ENCODE measurements at places on chromosomes 12 and 14. TPM values are rescaled to one million over a fixed set of nuclear protein-coding genes. Genes with fewer than 3 reads are reported as not detected.

DNA sequence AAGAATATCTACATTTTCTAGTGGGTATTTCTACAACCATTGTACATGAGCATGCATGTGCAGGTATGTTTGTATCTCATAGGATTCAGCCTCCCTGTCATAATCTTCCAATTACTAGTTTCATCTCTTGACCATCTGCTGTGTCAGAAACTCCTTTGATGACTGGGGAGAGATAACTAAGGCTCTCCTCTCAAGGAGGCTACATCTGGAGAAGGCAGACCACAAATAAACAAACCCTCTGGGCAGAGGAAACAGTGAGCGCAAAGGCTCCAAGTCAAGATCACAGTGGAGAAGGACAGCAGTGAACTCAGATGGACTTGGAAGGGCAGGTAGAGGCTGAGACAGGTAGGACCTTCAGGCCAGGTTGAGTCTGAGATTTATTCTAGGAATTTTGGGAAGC, 166.4 kb downstream of the PELI2 start:
- no peak for DNase-seq

MUCL1 gene
- polyA plus RNA-seq, result not detected

SELPLG gene
- 53.1 TPM for polyA plus RNA-seq

- no peak for DNase-seq
These were observed 164.0 kb downstream of the ETV6 start for GRCh38 chr12:11813438-11813813.

- no peak for DNase-seq
These were observed 1158.4 kb upstream of the TMEM132C start for GRCh38 chr12:127108360-127109215.

DNA sequence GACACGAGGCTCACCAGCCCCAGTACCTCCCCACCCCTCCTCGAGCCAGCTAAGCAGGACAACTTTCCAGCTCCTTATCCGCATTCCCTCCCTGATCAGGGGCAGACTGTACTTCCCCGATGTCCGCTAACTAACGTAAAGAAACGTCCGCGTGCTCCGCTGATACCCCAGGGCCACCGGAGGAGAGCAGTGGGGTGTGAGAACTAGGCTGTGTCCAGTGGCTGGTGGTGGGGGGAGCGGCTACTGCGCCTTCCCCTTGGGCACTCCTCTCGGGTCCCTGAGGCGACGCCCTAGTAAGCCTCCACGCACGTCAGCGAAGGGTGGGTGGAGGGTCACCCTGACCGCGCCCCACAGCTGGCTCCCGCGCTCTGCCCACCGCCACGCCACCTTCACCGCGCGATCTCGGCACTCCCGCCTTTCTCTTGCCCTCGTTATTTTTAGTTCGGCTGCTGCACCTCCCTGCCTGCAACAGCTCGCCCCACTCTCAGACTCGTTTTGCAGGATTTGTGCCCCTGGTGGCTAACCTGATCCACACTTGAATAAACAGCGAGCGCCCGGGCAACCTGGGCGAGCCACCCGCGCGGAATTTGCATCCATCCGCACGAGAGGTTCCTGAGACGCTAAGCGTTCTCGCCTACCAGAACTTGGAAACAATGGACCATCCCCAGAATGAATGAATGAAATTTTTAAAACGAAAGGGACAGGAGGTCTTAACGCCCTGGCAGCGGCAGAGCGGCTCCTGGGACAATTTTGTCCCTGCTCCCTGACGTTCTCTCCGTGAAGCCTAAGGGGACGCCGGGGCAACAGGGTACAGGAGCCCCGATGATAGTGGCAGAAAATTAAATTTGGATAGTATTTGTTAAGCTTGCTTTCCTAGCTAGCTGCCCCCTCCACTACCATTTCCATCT, 6.9 kb upstream of the BMP4 start:
- no peak for DNase-seq

FAM90A1 gene
- not detected for polyA plus RNA-seq

SMIM41 gene
- not detected for polyA plus RNA-seq

GRCh38 chr14:101233808-101234207, 327.5 kb upstream of the DIO3 start:
- DNase-seq, result no peak

TBX5 gene
- polyA plus RNA-seq, result not detected

DNA sequence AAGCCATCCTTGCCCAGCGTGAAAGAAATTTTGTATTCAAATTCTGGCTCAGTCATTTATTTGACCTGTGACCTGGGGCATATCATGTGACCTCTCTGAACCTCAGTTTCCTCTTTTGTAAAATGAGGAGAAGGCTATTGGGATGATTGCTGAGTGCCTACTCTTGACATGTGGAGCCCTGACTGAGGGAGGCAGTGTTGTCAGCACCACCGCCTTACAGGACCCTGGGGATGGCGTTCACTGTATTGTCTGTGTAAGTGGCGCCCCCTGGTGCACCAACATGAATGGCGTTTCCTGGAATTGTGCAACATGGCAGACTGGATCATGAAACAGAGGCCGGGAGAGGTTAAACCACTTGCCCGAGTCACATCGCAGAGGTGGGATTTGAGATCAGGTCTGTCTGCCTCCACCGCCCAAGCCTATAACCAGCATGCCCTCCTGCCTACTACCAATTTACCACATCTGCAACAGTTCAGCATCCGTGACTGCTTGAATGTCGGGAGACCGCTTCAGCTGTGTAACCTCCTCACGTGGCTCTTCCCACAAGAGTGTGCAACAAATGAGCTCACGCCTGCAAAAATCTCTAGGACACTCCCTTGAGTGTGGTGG, 20.1 kb upstream of the CCDC63 start:
- DNase-seq, result peak; percentile 82

DNA sequence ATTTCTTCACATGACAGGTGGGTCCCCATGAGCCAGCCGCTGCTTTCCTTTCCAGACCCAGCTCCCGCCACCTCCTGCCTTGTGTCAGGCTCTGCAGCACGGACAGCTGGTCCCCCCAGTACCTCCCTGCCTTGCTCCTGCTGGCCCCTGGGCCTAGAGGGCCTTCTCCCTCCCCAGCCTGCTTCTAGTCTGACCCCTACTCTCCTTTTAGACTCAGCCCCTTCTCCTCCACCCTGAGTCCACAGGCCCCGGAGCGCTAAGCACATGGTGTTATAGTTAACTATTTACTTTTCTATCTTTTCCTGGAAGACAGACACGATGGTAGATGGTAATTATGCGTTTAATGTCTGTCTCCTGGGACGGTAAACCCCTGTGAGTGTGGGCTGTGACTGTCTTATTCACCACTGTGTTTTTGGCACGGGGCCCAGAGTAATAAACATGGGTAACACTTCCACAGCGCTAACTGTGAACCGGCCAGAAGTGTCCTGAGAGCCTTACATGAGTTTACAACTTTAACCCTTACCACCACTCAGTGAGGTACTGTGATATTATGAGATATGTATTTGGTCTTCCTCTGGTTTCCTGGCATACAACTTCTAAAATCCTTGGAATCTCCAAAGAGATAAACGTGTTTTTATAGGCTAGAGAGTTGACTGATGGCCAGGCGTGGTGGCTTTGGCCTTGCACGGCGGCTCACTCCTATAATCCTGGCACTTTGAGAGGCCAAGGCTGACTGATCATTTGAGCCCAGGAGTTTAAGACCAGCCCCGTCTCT, 41.2 kb downstream of the DGLUCY start:
- no peak for DNase-seq

GRCh38 chr12:125533434-125534029, 468.3 kb downstream of the AACS start:
- no peak for DNase-seq

Measured in naive B cell (primary cell).